Dermis microvascular lymphatic vessel endothelial cell (primary cell): ENCODE measurements at places on chromosomes 12 and 14. TPM values are rescaled to one million over a fixed set of nuclear protein-coding genes. Genes with fewer than 3 reads are reported as not detected.

- DNase-seq, result no peak
Observed at GRCh38 chr12:132633901-132634300, 15.3 kb downstream of the P2RX2 start.

DNA sequence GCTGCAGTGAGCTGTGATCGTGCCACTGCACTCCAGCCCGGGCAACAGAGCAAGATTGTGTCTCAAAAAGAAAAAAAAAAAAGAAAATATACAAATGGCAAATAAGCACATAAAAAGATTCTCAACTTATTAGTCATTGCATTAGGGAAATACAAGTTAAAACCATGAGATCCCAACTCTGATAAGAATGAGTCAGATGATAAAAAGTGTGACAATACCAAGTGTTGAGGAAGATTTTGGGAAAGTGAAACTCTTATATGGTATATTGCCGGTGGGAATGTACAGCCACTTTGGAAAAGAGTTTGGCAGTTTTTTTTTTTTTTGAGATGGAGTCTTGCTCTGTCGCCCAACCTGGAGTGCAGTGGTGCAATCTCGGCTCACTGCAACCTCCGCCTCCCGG is 7.6 kb upstream of the PRPF40B start:
- no peak for DNase-seq

- DNase-seq, result no peak
Observed at GRCh38 chr14:33016613-33017012, 77.9 kb downstream of the NPAS3 start.

DNA sequence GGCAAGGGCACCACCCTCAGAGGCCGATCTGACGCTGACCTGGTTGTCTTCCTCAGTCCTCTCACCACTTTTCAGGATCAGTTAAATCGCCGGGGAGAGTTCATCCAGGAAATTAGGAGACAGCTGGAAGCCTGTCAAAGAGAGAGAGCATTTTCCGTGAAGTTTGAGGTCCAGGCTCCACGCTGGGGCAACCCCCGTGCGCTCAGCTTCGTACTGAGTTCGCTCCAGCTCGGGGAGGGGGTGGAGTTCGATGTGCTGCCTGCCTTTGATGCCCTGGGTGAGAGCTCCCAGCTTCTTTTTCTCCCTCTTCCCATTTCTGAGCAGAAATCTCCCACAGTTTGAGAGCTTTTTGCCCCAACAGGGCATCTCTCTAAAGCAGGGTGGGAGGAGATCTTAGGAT is 1.8 kb downstream of the OAS1 start:
- peak; percentile 16 for DNase-seq

Gene GLS2
- 0.13 TPM in 2 replicates for total RNA-seq
